Common myeloid progenitor, CD34-positive (primary cell): ENCODE measurements at places on chromosomes 5 and 9.

GRCh38 chr5:149724130-149724840 is 5.8 kb upstream of the PPARGC1B start:
- DNase-seq, result peak; percentile 45

DNA sequence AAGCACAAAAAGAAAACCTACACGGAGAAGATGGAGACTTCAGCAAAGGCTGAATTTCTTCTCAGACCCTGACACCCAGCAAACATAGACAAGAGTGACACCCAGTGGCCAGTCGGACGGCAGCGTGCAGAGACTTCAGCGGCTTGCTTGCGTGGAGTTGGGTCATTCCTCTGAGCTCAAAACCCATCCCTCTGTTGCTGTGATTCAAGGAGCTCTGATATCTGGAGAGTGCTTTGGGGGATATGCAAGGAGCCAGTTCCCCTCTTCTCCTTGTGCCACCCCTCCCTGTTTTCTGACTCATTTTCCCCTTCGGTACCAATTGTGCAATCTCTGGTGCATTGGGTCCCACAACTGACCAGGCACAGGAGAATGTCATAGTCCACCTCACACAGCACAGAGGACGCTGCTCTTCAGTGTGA is 27.5 kb downstream of the SH3TC2 start:
- DNase-seq, result peak; percentile 87

- DNase-seq, result peak; percentile 11
Observed at GRCh38 chr5:117623042-117623805, 1048.6 kb upstream of the SEMA6A start.

DNA sequence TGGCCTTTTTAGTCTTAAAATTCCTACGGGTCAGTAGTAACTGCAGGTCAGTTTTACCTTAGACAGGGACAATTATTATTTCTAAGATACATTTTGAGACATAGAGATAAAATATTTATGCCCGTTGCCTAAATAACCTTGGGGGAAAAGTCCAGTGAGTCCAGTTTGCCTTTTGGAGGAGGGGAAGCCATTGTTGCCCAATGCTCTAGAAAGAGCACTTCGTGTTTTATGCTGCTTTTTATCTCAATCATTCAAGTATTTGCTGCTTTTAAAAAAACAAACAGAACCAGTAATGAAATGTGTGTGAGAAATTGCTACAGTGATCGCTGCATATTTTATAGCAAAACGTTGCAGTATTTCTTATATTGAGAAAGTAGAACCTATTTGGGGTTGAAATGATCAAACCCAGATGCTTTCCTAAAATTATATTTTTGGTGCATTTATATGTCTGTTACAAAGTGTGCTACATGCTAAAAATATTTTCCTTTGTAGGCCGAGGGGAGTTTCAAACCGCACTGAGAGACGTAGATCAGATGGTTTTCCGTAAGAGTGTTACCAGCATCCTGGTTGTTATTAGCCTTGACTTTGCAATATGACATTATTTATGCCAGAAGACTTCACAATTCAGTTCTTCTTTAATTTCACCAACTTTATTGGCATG is 266.8 kb downstream of the AOPEP start:
- DNase-seq, result no peak

DNA sequence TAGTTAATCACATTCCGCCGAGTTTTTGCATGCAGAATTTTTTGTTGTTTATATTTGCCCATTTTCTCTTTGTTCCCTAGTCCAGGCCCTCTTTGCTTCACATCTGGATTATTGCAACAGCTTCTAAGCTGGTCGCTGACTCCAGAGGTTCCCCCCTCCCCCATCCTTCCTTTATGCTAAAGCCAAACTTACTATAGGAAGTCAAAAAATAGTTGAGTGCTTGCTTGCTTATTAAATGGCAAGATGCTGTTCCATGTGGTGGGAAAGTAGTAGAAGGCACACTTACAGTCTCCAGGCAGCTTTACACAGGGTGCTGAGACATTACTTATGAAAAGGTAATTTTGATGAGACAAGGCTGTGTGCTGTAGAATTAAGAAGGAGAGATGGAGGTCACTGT is 1.3 kb downstream of the ZBTB34 start:
- peak; percentile 56 for DNase-seq

GRCh38 chr9:90141723-90142122 is 500.9 kb downstream of the DIRAS2 start:
- peak; percentile 69 for DNase-seq

DNA sequence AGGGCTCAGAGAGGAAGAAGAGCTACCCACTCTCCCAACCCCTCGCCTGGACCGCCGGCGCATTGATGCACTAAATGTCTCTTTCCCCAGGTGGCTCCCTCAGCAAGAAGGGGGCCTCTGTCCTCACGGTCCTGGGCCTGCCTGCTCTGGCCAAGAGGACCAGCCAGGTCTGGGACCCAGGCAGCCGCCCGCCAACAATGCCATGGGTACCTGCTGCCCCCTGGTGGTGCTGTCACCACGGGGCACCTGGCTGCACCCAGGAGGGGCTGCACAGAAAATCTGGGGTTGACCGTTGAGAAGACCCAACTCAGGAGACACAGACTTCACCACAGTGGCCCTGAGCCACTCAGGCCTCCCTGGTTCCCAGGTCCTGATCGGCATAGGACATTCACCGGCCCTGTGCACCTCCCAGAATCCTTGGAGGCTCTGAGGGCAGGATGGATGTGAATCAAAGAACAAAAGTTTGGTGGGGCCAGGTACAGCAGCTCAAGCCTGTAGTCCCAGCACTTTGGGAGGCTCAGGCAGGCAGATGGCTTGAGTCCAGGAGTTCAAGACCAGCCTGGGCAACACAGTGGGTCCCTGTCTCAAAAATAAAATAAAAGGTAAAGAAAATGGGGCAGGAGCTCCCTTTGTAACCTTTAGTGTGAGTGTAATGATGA is 2.4 kb upstream of the VAV2 start:
- DNase-seq, result peak; percentile 57
